Muscle of leg (tissue), 16 donors: ENCODE measurements at places on chromosomes 1 and 21.

DNA sequence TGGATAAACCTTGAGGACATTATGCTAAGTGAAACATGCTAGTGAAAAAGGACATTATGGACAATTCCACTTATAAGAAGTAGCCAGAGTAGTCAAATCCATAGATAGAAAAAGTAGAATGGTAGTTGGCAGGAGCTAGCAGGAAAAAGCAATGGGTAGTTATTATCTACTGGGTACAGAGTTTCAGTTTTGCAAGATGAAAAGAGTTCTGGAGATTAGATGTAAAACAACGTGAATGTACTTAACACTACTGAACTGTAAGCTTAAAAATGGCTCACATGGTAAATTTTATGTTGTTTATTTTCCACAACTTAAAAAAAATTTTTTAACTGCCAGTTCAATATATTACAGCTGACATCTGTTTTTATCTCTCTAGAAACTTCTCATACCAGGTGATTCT, 19.4 kb downstream of the JAK1 start:
- DNase-seq: no peak

DNA sequence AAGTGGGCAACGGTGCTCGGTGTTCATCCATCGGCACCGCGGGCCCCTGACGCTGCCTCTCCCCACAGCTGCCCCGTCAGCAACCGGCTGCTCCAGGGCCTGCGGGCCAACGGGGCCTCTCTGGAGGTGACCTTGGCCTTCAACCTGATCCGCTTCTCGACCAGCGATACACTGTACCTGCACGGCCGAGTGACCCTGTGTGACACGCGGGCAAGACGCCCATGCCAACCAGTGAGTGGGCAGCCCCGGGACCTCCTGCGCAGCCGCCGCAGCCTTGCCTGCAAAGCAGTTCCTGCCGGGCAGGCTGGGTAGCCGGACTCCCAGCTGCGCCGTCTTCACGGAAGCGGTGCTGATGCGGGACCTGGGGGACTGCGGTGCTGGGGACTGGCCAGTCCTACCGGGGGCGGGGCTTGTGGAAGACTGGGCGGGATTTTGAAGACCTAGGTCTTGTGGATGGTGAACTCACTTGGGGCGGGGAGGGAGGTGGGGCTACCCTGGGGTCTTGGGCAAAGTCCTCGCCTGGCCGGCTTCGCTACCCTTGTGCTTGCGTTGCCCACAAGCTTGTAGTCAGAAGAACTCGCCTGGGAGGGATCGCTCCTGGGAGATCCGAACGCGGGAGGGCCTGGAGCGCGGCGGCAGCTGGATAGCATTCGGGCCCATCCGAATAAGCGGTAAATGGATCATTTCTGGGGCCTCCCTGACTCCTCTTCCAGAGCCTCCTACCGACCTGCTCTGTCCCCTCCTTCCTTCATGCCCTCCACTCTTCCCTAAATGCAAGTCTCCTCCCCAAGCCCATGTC, 8.8 kb upstream of the CEP85 start:
- peak; percentile 53 for DNase-seq

DNA sequence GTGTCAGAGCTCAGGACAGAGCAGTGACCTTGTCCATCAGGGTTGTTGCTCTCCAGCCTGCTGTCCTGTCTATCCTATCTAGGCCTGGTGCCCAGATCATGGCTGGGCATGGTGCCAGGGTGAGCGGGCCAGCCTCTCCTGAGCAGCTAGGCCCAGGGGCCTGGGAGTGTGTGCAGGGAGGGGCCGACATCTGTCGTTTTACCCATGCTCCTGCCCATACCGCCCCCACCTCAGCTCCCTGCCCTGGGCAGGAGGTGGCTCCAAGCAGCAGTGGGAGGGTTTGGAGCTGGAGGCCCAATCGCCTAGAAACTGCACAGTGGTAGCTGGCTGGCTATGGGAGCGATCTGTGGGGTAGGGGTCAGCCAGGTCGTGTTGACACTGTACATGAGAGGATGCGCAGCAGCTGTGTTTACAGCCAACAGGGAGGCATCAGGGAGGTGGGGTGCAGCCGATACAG, 6.5 kb downstream of the INSRR start:
- peak; percentile 86 for DNase-seq

- DNase-seq: peak; percentile 16
These were observed 78.3 kb downstream of the NUF2 start for GRCh38 chr1:163399976-163400601.

DNA sequence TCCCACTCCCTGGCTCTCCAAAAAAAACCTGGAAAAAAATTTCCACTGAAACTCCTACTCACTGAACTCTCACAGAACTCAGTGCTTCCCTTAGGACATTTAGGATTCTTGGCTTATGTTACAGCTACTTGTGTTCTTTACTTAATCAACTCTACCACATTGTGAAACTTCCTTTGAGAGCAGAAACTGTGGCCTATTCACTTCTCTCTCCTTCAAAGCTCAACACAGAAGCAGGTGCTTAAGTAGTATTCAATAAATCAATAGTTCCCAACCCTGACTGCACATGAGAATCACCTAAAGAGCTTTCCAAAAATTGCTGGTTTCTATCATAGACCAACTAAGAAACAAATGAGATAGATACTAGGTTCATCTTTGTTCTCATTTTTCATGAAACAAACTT, 67.9 kb upstream of the DMRTA2 start:
- peak; percentile 20 for DNase-seq

- no peak for DNase-seq
These were observed 16.3 kb downstream of the ACBD6 start for GRCh38 chr1:180486092-180486491.

DNA sequence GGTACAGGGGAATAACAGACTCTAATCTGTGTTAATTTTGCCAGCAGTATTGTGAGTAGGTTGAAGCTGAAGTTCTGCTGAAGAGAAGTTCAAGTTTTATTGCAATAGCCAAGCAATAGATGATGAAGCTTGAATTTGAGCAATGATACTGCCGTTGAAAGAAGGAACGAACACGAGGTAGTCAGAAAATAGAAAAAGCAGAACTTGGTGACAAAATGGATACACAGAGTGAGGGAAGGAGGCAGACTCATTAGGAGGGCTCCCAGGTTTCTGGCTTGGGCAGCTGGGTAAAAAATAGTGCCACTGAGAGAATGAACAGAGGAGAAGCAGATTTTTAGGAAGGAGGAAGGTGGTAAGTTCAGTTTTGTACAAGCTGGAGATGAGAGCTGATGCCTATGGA, 22.3 kb upstream of the AGO1 start:
- no peak for DNase-seq

GRCh38 chr1:14011132-14011531, 311.1 kb downstream of the PRDM2 start:
- DNase-seq: no peak

DNA sequence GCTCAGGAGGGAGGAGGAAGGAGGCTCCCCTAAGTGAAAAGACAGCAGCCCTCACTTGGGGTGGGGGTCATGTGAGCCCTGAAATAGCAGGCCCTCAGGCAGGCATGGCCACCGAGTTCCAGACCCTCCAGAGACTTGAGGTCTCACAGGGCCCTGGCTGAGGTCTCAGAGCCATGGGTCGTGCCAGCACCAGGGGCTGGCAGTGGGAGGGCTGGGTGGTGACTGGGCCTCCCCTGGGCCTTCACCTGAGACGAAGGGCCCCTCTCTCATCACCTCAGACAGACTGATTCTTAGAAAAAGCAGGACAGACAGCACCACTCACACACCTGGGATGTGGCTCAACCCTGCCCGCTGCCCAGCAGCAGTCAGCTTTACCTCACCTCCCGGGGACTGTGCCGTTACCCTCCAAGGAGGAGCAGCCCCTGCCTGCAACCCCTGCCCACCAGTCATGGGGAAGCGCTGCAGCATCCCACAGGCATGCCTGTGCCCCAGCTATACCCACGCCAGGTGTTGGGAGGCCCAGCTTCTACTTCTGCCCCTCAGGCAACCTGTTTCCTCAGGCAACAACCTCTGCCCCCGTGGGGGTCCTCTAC, 42.6 kb upstream of the LRP8 start:
- DNase-seq: no peak

DNA sequence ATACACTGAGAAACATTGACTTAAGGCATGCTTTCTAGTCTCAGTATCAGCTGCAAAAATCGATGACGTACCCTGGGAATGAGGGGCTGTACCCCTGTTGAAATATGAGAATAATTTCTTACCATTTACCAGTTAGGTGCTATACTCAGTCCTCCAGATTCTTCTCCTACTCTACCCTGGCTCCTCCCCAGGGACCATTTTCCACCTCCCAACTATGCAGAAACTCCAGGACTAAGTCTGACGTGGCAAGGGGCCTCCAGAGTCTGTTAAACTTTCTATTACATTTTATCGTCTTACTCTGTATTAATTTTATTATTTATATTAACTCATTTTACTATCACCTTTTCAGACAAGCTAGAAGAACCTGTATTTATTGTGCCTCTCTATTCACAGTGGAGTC, 124.3 kb downstream of the CYYR1 start:
- peak; percentile 15 for DNase-seq

GRCh38 chr1:160061369-160062229, 8.4 kb downstream of the KCNJ10 start:
- DNase-seq: no peak

DNA sequence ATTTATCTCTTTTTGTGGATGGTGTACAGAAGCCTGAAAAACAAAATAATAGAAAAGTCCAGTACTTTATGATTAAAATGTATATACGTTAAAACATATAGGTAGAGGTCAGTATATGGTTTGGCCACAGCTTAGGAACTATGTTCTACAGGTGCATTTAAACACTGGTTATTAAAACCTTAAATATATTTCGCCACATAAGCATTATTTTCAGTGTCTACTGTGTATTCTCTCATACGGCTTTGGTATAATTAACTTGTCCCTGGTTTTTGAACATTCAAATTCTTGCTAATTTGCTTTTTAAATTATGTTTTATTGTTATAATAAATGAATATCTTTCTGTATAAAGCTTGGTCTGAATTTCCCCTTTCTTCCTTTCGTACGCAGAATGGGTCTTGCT, 87.9 kb downstream of the GTF2B start:
- DNase-seq: no peak

DNA sequence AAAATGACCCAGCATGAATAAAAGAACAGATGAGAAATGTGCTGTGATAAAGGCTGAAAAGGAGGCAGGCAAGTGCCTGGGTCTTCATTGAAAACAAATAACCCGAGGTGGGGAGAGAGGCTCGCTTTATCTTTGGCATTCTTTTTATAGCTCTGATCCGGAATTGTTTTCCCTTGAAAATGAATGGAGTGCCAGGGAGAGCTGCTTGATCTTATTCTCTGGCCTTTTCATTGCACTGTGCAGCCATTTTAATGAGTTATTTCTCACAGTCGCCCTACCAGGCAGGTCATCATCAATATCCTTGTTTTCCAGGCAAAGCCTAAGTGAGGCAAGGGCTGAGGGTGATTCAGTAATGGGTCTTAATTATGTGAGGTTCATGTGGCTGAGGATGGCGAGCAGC, 39.8 kb upstream of the HLX start:
- DNase-seq: no peak

GRCh38 chr1:42690477-42691156, 8.4 kb downstream of the YBX1 start:
- no peak for DNase-seq

- DNase-seq: no peak
These were observed 327.3 kb downstream of the SIPA1L2 start for GRCh38 chr1:232302376-232303221.

GRCh38 chr1:2650967-2651645, 18.3 kb upstream of the MMEL1 start:
- no peak for DNase-seq
